ENCODE measurements at places on chromosomes 7 and 10.

- no peak for DNase-seq
Measured at GRCh38 chr10:103548581-103549348, 55.3 kb downstream of the NEURL1 start.

- no peak for DNase-seq
Measured at GRCh38 chr7:132009778-132010177, 453.4 kb upstream of the PODXL start.

GRCh38 chr7:89606511-89606910, 547.8 kb upstream of the STEAP1 start:
- no peak for DNase-seq

- DNase-seq = no peak
Measured at GRCh38 chr7:32415936-32416335, 74.2 kb downstream of the LSM5 start.

GRCh38 chr7:54546081-54546985, 4.2 kb downstream of the VSTM2A start:
- no peak for DNase-seq

GRCh38 chr7:128863433-128863989, 855 bp downstream of the ATP6V1F start:
- peak; percentile 42 for DNase-seq

- no peak for DNase-seq
Measured at GRCh38 chr10:111338805-111339204, 262.0 kb downstream of the ADRA2A start.
